ENCODE measurements at places on chromosomes 4 and X. TPM values are rescaled to one million over a fixed set of nuclear protein-coding genes. Genes with fewer than 3 reads are reported as not detected.

The CLDN2 gene
- 5.6 TPM for total RNA-seq

The MAOA gene
- total RNA-seq, result 34.0 TPM

The TEX13B gene
- total RNA-seq, result not detected

The FRYL gene
- 120 TPM for total RNA-seq

The ATP1B4 gene
- 0.20 TPM for total RNA-seq

The CFAP99 gene
- total RNA-seq, result 0.20 TPM

The TCP11X2 gene
- 0.39 TPM for total RNA-seq

The SORCS2 gene
- 7.3 TPM for total RNA-seq

The MAGEB10 gene
- total RNA-seq, result not detected

The ADAM29 gene
- 1.4 TPM for total RNA-seq

The GPR173 gene
- 14.0 TPM for total RNA-seq

The MEPE gene
- 1.4 TPM for total RNA-seq

The CLCN4 gene
- 63.0 TPM for total RNA-seq

The IL21 gene
- not detected for total RNA-seq

The ZAR1 gene
- not detected for total RNA-seq

The HSFX3 gene
- total RNA-seq, result not detected

The BRS3 gene
- 0.30 TPM for total RNA-seq

The GALNT7 gene
- total RNA-seq, result 21.6 TPM

The PDE5A gene
- total RNA-seq, result 50.1 TPM

The MAGEA3 gene
- total RNA-seq, result not detected

The PLXNA3 gene
- total RNA-seq, result 22.5 TPM

The RHOXF1 gene
- not detected for total RNA-seq

The HSPA4L gene
- total RNA-seq, result 30.9 TPM

The EFNB1 gene
- total RNA-seq, result 21.3 TPM

The DRD5 gene
- 0.83 TPM for total RNA-seq

The OTUD6A gene
- total RNA-seq, result not detected

The CSAG3 gene
- total RNA-seq, result not detected

The SCFD2 gene
- 18.8 TPM for total RNA-seq

The CACNA1F gene
- under 0.01 TPM for total RNA-seq

The AMBN gene
- not detected for total RNA-seq

The PHOX2B gene
- 0.11 TPM for total RNA-seq

The ZDHHC15 gene
- 9.1 TPM for total RNA-seq

The NAP1L3 gene
- 160 TPM for total RNA-seq

The HPSE gene
- total RNA-seq, result 6.5 TPM

The XAGE1A gene
- total RNA-seq, result not detected

The C1QTNF7 gene
- total RNA-seq, result 8.4 TPM

The PRDM5 gene
- 53.0 TPM for total RNA-seq

The GPR82 gene
- 0.10 TPM for total RNA-seq

The CCKAR gene
- 3.5 TPM for total RNA-seq

The MSN gene
- total RNA-seq, result 75.2 TPM

The ANKRD50 gene
- total RNA-seq, result 46.8 TPM

The PLXNB3 gene
- total RNA-seq, result 21.7 TPM

The GYPB gene
- total RNA-seq, result 44.1 TPM

The OPRPN gene
- not detected for total RNA-seq

The RAB40A gene
- total RNA-seq, result 1.2 TPM

The PCDH11X gene
- 24.5 TPM for total RNA-seq

The USP17L12 gene
- total RNA-seq, result not detected

The PABPC1L2B gene
- total RNA-seq, result 1.3 TPM

The MAGEA9B gene
- total RNA-seq, result not detected

The PAGE2B gene
- 0.33 TPM for total RNA-seq

The IL2 gene
- total RNA-seq, result not detected

The HTN3 gene
- not detected for total RNA-seq

The CYP4V2 gene
- total RNA-seq, result 22.5 TPM

The TMEM47 gene
- 95.9 TPM for total RNA-seq

The CENPVL1 gene
- total RNA-seq, result 0.83 TPM

The ETDA gene
- not detected for total RNA-seq

Data from spinal cord (tissue), 10 donors.